ENCODE measurements at places on chromosomes 12 and 14.

GRCh38 chr14:68794851-68795596, 2.2 kb upstream of the ZFP36L1 start:
- DNase-seq = peak; percentile 80

- no peak for DNase-seq
Measured at GRCh38 chr14:35370969-35371368, 33.6 kb downstream of the NFKBIA start.

- DNase-seq = no peak
Measured at GRCh38 chr12:3944620-3945019, 71.4 kb upstream of the PARP11 start.

DNA sequence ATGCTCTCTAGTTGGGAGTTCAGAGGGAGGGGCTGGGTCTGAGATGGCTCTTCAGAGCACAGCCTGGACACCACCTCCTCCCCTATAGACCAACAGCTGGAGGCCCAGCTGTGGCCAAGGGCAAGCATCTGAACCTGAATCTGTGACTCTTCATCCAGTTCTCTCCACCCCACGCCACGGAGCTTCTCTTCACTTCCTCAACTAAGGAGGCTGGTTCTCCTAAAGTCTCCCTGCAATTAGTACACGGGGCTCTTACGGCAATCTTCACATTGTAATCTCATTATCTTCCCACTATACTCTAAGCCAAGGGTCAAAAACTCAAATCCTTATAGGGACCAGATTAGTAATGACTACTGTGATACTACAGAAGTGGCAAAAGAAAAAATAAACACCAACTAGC, 9.8 kb downstream of the NRDE2 start:
- no peak for DNase-seq

DNA sequence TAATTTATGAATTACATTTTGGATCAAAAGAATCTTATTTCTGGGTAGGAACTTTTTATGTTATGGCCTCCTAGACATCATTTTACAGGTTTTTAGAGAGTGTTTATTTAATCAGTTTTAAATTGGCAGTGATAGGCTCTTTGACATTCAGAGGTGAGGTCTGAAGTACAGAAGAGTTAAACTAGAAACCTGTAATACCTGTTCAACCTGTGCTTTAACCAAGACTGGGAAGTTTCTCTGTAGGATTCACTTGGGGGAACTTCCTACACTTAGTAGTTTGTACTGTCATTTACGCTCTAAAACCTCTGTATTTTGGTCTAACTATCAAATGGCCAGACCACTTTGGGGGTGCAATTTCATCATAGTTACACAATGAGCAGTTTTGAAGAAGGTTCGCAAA, 35.9 kb downstream of the PLEKHA5 start:
- DNase-seq = no peak

DNA sequence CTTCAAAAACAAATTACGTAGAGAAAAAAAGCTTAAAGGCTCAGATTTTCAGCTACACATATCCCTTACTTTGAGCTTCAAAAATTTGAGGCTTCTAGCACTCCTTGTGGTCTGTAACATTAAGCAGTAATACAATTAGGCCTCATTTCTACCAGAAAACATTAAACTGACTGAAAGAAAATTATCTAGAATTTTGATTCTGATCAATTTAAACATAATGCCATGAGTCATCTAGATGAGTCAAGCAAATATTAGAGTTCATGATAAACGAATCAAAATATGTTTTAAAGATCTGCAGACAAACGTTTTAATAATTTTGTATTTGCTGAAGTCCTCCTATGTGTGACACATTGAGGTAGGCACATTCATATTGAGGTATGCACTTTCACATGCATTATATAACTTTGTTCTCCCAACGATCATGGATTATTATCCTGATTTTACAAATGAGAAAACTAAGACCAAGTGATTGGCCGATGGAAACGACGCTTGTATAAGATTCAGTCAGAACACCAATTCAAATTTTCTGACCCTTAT, 4.3 kb downstream of the OSBPL8 start:
- DNase-seq = no peak

GRCh38 chr12:6062757-6063735, 61.4 kb downstream of the VWF start:
- peak; percentile 22 for DNase-seq

- peak; percentile 36 for DNase-seq
Measured at GRCh38 chr14:68487805-68488590, 304.9 kb downstream of the ZFP36L1 start.

GRCh38 chr12:119177724-119178380, 879 bp upstream of the HSPB8 start:
- DNase-seq = no peak

GRCh38 chr14:72619881-72620280, 274.0 kb downstream of the DPF3 start:
- DNase-seq = no peak

GRCh38 chr14:36430662-36431084, 89.4 kb downstream of the NKX2-1 start:
- DNase-seq = peak; percentile 49

DNA sequence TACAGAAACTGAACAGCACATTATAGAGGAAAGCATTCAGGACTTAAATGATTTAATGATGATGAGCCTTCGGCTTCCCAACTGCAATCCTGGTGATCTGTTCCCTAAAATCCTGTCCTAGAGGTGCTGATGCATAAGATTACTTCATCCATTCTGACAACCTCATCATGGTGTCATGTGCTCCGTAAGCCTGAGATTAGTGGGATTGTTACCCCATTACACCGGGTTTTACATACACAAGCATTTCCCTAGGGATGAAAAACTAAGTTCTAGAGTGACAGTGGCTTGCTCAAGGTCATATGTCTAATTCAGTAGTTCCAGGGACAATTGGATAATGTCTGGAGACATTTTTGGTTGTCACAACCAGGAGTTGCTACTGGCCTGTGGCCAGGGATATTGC, 2.5 kb upstream of the RNASE13 start:
- no peak for DNase-seq

GRCh38 chr14:20179218-20179617, 11.5 kb upstream of the OR11G2 start:
- no peak for DNase-seq

GRCh38 chr12:105985383-105985782, 153.4 kb downstream of the NUAK1 start:
- no peak for DNase-seq

GRCh38 chr14:97224016-97224415, 426.8 kb downstream of the VRK1 start:
- DNase-seq = no peak

GRCh38 chr12:122518908-122519307, 7.8 kb downstream of the RSRC2 start:
- DNase-seq = no peak

DNA sequence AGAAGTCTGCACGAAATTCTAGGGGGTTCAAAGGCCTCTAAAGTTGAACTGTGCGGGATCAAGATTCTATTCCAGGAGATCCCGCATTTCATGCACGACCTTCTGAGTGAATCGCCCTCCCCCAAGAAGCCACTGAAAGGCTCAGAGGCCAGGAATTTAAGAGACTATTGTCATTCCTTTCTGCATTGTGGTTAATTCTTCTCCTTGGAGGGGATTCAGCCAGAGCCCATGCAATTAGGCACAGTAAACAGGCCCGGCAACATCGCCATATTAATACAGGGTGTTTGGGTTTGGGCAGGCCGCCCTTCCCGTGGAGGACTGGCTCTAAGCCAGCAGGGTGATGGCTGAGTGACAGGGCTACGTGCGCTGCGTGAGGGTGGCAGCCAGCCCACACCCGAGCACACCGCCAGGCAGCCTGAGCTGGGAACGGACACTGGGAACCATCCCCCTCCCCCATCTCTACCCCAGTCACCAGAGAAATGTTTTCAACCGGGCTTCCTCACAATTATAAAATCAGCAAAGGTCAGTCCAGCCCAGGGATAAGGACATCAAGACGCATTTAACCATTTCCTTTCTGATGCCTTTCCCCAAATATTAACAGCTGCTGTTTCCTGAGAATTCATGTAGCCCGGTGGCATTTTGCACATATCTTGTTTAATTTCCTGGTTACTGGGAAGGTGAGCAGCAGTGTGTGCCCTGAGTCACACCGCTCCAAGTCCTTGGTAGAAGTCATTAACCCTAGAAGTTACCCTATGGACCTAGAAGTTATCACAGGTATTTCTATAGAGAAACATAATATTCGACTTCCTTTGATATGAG, 12.5 kb downstream of the EGLN3 start:
- peak; percentile 72 for DNase-seq

DNA sequence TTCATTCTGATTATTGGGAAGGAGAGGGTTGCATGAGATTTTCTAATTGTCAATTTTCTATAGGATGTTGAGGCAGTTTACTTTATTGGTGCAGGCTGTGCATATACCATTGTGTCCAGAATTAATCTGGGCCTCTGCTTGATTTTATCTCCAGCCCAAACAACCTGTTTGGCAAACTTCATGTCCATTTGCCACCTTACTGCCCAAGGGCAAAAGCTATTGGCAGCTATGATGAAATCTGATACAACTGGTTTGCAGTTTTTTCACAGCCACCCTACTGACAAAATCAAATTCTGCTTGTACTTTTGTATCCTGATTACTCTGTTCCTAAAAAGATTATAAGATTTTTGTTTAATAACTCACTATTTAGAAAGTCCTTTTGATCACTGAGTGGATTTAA, 789.2 kb upstream of the FBXO33 start:
- peak; percentile 55 for DNase-seq

- peak; percentile 85 for DNase-seq
Measured at GRCh38 chr14:34733245-34733644, 18.9 kb upstream of the CFL2 start.

GRCh38 chr12:10067942-10068341, 30.8 kb downstream of the CLEC1A start:
- DNase-seq = no peak

DNA sequence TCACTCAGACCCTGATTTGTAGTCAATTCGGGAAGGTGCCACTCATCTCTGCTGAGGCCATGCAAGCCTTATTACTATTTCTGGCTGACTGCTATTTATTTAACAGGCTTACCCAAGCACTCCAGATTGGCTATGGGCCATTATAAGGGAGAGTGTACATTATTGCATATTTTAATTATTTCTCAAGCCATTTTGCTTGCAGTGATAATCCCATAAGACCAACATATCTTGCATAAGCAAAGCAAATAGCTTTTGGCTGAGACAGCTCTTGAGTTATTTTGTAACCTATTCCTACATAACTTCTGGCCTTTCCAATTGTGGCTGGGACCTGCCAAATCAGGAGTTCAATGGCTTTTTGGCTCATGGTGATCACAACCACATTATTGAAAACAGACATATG, 509.6 kb upstream of the USP15 start:
- DNase-seq = no peak

DNA sequence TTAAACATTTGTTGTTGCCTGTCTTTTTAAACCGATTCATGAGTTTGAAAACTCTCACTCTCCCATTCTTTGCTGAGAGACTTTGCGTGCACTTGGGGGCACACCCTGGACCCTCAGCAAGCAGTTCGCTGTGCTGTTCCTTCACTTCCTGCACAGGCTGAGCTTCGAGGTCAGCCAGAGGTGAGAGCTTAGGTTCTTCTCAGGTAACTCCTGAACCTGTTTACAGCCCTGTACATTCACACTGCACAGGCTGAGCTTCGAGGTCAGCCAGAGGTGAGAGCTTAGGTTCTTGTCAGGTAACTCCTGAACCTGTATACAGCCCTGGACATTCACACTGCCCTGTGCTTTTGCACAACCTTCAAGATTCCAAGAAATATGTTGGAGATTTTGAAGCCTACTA, 9.8 kb upstream of the CLECL1 start:
- DNase-seq = no peak

GRCh38 chr12:19671695-19672094, 232.4 kb downstream of the AEBP2 start:
- no peak for DNase-seq

- DNase-seq = no peak
Measured at GRCh38 chr12:113314121-113314529, 20.8 kb downstream of the SLC8B1 start.

- DNase-seq = no peak
Measured at GRCh38 chr12:124841558-124841945, 22.1 kb downstream of the SCARB1 start.

DNA sequence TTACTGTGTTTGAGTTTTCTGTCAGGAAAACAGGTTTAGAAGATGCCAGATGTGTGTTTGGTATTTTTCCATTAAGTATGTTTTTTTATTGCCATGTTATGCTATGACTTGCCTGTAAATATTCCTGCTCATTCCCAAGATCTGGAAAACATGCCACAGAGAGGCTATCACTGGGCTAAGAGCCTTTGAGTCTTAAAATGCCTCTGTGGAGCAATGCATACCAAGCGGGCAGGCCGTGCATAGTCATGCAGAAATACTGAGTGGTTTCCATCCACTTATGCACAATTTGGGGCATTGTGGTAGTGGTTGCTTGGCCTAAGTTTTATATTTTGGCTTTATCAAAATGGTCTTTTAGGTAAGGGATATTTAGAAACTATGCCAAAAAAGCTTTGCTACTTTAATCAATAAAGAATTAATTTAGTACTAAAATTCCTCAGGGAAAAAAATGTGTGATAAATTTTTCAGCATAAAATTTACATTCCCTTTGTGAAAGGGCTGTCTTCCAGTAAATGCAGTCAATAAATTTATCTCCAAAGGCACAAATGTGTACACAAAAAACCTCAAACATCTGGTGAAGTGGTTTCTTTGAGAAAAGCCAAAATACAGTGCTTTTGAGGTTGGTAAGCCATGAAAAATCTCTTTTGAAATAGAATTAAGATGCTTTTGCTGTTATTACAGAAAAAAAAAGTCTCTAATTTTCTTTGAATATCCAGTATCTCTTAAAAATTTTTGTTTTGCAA, 341.3 kb upstream of the FBXO33 start:
- DNase-seq = no peak

DNA sequence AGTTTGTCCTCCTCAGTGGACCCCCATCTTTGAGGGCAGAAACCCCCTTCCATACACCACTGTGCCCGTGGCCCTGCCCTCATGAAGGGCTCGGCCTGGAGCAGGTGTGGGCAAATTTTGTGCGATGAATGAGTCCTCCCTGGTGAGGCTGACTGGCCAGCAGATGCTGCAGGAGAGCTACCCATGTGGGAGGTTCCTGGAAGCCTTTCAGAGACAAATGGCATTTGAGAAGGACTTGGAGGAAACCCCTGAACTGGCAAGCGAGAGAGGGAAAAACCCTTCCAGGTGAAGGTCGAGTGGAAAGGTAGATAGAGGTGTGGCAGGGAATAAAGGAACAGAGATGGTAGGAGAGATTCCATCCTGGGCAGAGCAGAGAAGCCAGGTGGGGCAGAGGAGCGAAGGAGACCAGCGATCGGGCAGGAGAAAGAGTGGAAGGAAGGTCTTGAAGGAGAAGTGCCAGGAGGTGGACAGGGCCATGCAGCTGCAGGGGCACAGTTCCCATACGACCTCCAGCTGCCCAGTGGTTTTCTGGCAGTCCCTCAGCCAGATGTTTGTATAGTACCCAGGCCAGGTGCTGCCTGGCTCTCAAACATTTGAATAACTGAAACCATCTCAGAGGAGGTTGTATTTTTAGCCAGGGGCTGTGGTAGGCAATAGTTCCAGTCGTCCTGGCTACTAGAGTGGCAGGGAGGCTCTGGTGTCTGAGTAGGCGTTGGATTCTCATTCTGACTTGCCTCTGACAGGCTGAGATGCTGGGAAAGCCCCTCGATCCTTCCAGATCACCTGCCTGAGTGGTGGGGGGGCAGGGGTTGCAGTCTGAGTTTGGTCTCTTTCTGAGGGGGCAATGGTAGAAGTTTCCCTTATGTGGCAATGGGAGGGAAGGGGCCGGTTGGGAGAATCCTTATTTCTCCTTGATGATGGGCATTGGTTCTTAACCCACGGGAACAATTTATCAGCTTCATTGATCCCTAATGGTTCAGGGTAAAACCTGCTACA, 40.1 kb downstream of the FBXL14 start:
- no peak for DNase-seq

Data from renal cortical epithelial cell (primary cell).